Kidney epithelial cell (primary cell): ENCODE measurements at places on chromosomes 2 and 18. TPM values are rescaled to one million over a fixed set of nuclear protein-coding genes. Genes with fewer than 3 reads are reported as not detected.

DNA sequence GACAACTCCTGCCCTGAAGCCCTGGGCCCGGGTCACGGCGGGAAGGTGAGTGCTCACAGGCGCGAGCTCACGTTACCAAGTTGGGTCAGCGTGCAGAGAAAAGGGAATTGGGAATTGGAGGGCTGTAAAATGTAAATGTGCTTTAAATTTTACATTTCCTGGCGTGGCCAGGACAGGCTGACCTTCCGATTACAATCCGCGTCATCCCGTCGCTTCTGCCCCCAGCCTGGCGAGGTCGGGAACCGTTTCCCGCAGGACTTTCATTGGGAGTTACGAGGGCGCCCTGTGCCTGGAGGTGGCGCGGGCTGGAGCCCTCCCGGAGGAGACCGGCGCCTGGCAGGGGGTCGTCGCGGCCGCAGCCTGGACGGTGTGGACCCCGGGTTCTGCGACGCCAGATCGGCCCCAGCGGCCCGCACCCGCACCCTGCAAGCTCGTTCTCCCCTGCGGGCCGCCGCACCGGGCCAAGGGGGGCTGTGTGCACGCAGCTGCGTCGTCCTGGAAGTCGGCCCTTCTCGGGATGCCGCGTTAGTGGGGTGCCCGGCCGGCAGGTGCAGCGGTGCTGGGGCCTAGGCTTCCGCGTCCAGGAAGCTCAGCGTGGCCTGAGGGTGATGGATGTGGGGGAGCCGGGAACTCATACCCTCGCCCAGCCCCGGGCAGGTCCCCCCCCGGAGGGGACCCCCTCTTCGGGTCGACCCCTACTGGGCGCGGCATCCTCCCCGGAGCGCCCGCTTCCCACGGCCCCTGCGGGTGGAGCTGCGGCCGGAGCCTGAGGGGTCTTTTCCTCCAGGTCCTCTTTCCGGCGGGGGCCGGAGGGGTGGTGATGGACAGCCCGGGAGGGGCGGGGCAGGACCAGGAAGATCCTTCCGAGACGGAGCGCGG, 63.9 kb downstream of the LRRFIP1 start:
- no peak for DNase-seq

GRCh38 chr2:32009516-32010256, 1.1 kb downstream of the MEMO1 start:
- DNase-seq = no peak

Gene METAP1D
- 6.3 and 8.5 TPM in 2 replicates for total RNA-seq

Gene NCKAP5
- 0.33 and 0.82 TPM in 2 replicates for total RNA-seq

GRCh38 chr2:152352616-152353015, 17.6 kb downstream of the FMNL2 start:
- no peak for DNase-seq

- DNase-seq = no peak
Measured at GRCh38 chr18:963276-963675, 58.6 kb downstream of the ADCYAP1 start.

GRCh38 chr2:102206666-102207341, 20.0 kb downstream of the IL1RL2 start:
- no peak for DNase-seq

- no peak for DNase-seq
Measured at GRCh38 chr2:13481201-13481600, 764.5 kb downstream of the TRIB2 start.

Gene PHOSPHO2
- 3.3 and 5.8 TPM in 2 replicates for total RNA-seq

- peak; percentile 95 for DNase-seq
Measured at GRCh38 chr2:207869784-207870778, 100.4 kb upstream of the FZD5 start.
